ENCODE measurements at places on chromosomes 4 and X.

DNA sequence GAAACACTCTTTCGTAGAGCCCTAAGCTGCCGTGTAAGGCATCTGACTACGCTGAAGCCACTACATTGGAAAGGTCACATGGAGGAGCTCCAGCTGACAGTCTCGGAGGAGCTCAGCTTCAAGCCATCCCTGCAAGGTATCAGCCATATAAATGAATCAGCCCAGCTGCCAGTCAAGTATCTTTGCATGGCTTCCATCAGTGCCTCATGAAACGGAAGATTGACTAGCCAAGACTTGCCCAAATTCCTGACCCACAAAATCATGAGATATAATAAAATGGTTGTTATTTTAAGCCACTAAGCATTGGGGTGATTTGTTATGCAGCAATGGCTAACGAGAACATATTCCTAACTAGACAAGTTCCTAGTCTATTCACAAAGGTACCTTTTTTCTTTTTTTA, 104.1 kb upstream of the SCOC start:
- DNase-seq: no peak

GRCh38 chr4:132691668-132692067, 457.4 kb upstream of the PCDH10 start:
- no peak for DNase-seq

- DNase-seq: no peak
Measured at GRCh38 chr4:180434131-180434895, 1808.9 kb upstream of the TENM3 start.

DNA sequence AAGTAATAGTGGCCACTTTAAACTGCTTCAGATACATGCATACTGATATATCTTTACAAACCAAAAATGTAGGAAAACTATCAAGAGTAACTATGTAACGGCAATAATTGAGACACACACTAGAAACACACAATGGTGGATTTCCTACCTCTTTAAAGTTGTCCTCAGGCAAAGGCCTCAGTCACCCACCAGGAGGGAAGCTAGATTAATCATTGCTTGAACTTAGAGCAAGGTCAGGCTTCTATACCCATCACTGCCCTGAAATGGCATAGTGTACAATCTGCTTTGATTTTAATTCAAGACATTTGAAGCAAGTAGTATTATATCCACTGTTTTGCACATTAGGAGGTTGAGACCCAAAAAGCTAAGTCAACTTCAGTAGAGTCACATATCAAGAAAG, 110.9 kb downstream of the AREG start:
- no peak for DNase-seq

GRCh38 chr4:5757536-5757935, 46.5 kb downstream of the EVC start:
- DNase-seq: no peak
